NCI-H2029 (cell line): ENCODE measurements at places on chromosomes 16 and 17.

- DNase-seq: no peak
Observed at GRCh38 chr17:38870259-38871165, 654 bp downstream of the LASP1 start.

DNA sequence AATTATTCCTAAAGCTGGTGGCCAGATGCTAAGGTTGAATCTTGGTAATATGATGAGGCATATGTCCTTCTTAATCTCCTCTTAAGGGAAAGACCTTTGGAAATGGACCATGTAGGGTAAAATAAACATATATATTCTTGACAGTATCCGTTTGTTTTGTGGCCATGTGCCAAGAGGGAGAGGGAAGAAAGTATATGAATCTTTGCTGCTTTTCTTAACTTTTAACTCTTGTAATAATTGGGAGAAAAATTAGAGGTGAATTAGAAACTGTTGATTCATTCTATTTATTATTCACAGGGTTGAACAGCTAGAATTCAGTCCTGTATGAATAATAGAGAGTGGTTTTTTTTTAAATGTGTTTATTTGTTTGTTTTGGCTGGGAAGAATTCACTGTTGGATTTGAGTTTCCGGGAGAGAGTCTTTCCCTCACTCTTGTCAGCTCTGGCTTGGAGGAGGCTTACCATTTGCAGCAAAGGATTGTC is 31.6 kb downstream of the AATF start:
- peak; percentile 29 for DNase-seq

DNA sequence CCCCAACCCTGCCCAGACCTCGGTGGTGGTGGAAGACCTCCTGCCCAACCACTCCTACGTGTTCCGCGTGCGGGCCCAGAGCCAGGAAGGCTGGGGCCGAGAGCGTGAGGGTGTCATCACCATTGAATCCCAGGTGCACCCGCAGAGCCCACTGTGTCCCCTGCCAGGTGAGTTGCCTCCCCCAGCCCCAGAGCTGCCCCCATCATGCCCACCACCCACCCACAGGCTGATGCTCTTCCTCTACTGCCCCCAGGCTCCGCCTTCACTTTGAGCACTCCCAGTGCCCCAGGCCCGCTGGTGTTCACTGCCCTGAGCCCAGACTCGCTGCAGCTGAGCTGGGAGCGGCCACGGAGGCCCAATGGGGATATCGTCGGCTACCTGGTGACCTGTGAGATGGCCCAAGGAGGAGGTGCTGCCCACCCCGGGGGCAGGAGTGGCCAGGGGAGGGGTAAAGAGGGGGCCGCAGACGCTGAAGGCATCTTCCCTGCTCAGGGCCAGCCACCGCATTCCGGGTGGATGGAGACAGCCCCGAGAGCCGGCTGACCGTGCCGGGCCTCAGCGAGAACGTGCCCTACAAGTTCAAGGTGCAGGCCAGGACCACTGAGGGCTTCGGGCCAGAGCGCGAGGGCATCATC is 8.4 kb downstream of the GALK1 start:
- no peak for DNase-seq

- DNase-seq: no peak
Observed at GRCh38 chr17:3805581-3805980, 4.6 kb upstream of the ITGAE start.

DNA sequence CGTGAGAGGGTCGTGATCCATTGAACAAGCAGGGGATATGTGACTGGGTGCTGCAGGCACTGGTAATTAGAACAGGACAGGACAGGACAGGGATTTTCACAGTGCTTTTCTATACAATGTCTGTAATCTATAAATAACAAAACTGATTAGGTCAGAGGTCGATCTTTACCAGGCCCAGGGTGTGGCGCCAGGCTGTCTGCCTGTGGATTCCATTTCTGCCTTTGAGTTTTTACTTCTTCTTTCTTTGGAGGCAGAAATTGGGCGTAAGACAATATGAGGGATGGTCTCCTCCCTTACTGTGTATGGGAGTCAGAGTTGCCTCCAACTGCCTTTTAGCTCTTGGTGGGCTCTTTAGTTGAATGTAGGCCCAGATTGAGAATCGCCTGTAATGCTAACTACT is 1.5 kb upstream of the ZNF764 start:
- DNase-seq: no peak

GRCh38 chr17:46964315-46965265 is 14.5 kb downstream of the RPRML start:
- DNase-seq: no peak

DNA sequence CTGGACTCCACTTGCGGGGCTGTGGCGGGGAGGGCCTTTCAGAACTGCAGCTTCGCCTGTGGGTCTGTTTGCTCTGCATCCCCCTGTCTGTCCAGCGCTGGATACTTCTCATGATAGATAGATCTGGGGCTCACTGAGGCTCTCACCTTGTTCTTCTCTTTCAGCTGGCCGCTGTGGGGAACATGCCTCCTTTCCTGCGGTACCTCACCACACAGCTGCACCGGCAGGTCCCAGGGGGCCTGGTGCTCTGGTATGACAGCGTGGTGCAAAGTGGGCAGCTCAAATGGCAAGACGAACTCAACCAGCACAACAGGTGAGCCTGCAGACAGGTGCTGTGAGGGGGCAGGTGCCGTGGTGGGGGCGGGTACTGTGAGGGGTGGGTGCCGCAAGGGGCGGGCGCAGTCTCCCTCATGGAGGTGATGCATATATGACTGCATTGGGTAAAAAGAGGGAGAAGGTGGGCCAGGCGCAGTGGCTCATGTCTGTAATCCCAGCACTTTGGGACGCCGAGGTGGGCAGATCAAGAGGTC is 6.2 kb downstream of the ENGASE start:
- DNase-seq: no peak

GRCh38 chr17:60863892-60864707 is 186.4 kb downstream of the BCAS3 start:
- no peak for DNase-seq

DNA sequence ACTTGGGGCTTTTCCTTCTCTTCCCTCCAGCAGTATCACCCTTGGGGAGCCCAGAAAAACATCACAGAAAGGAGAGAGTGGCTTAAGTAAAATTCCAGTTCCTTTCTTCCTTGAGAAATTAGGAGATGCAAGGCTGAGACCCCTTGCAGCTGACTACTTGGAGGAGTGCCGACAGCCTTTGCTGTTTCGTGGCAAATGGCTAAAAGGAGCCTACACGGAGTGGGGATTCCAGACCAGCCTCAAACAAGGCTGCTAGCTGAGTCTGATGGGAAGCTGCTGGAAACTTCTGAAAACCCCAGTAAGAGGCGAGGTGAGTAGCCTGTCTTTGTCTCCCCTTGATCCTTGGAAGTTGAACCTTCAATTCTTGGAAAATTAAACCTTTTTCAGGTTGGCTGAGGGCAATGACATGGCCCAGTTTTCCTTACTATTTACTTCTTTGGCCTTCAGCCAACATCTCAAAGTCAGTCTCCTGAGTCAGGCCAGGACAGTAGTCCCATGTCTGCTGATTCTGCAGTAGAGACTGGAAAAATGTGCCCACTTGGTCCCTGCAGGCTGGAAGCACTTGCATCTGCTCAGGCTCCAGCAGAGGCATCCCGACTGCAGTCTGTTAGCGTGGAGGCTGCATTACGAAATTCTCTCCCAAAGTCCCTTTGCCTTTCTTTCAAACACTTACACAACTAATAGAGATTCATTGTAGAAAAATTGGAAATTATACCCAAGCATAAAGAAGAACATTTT is 23.4 kb downstream of the SMIM36 start:
- no peak for DNase-seq

DNA sequence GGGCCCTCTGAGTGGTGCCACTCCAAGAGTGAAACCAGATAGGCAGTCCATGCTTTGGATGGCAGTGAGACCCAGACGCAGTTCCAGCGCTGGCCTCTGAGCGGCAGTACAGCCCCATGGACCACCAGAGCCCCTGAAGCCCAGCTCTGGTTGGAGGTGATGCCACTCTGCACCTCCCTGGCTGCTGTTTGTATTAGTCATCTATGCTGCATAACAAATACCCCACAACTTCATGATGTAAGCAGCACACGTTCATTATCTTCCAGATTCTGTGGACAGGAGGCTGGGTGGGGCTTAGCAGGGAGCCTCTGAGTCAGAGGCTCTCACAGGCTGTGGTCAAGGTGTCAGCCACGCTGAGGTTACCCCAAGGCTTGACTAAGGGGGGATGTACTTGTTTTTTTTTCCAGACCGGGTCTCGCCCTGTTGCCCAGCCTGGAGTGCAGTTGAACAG is 5.1 kb upstream of the NME4 start:
- peak; percentile 62 for DNase-seq

GRCh38 chr17:76499267-76499667 is 2.0 kb downstream of the RHBDF2 start:
- no peak for DNase-seq

DNA sequence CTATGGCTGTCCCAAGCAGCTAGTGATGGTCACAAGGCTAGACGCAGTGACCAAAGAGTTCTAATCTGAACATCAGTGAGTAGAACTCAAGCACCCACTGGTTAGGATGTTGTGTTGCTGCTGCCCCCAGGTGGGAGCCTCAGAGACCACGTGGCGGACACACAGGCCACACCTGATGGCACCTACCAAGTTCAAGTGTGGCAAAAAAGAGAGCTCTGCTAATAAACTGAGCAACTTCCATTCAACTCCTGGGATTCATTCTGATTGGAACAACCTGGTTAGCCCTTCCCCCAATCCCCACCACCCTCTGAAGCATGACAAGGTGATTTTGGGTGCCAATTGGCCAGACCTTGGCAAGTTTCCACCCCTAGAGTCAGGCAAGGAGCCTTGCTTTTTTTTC is 3.5 kb upstream of the LCMT1 start:
- no peak for DNase-seq

DNA sequence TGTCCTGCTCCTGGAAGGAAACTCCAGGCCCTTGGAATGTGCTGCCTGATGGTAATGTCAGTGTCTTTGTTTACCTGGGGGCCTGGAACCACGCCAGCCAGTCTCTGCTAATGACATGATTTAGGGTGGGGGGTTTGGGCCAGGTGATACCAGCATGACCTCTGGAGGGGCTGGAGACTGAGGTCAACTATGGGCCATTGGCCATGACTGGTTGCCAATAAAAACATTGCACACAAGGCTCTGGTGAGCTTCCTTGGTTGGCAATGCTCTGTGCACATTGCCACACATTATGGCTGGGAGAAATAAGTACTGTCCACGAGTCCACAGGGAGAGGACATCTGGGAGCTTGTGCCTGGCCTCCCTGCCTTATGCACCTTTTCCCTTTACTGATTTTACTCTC is 52.5 kb downstream of the LITAF start:
- DNase-seq: no peak

- DNase-seq: peak; percentile 60
Observed at GRCh38 chr16:14529010-14529669, 100.9 kb downstream of the PARN start.

DNA sequence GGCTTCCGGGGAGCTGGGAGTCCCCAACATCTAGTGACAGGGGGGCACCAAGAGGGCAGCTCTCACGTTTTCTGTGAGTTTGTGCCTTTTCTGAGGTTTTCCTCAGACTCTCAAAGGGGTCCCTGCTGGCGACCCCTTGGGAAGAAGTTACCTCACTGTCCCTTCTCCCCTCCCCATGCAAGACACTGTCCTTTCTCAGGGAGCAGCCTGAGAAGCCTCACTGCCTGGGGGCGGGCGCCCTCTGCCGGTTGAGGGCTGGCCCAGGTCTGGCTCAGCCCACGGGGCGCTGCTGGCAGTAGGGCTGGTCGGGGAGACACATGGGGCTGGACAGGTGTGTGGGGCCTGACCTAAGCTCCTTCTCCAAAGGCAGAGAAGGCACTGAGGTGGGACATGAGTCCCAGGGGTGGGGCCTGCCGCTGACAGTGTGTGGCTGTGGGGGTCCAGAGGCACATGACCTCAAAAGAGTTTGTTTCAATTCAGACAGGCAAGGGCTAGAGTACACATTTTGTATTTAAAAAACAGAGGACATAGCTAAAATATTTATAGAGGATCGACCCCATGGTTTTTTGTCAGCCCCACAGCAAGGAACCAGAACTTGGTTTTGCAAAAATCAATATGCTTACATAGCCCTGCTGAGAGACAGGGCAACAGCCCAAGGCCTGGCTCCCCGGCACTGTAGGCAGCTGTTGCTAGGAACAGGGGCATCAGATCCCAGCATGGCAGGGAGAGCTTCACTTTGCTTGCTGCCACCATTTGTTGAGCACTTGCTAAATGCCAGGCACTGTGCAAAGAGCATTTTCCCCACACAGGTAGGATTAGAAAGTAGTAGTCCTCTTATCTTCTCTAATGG is 18.5 kb upstream of the ALDH3A1 start:
- peak; percentile 13 for DNase-seq

DNA sequence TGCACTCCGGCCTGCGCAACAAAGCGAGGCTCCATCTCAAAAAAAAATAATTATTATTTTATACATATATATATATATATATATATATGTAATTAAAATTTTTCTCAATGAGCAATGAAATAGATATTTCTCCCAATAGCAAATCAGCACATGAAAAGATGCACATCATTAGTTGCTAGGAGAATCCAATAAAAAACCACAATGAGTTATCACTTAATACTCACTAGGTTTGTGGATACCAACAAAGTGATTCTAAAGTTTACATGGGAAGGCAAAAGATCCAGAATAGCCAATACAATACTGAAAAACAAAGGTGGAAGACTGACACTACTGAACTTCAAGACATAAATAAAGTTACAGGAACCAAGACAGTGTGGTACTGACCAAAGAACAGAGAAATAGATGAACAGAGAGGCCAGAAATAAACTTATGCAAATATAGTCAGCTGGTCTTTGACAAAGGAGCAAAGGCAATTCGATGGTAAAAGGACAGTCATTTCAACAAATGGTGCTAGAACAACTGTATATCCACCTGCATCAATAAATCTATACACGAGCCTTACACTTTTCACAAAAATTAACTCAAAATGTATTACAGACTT is 13.6 kb downstream of the SMG6 start:
- no peak for DNase-seq

DNA sequence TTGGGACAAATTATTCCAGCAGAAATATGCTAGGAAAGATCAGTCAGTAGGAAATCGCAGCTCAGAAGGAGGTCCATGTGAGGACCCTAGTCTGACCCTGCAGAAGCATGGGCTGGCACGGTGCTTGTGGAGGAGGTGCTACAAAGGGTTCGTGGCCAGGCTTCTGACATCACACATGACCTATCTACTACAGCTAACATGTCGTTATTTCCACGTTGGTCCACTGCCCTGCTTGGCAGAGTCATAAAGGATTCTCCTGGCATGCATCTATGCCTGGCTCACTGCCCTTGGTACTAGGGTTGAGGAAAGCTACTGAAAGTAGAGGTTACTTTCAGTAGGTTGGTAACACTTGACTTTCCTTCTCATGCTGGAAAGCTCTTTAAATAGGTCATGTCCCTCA is 118.1 kb upstream of the SHISA6 start:
- no peak for DNase-seq

DNA sequence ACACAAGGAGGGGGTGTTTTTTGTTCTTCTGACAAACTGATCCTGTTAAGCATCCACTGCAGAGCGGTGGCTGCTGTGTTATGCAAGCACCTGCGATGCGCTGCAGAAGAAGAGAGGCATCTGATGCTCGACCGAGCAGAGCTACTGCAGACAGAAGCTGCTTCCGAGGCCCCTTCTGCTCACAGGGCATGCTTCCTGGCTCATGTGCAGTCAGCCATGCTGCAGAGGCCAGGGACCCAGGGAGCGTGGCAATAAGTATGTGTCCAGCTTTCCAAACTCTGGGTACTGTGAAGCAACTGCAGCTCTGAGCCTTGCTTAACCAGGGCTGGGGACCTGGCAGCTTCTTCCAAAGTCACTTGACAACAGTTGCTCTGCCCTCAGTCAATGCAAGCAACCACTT is 448.6 kb upstream of the RBFOX1 start:
- DNase-seq: no peak

GRCh38 chr16:85583491-85584181 is 29.5 kb upstream of the GSE1 start:
- no peak for DNase-seq

GRCh38 chr16:11159282-11159681 is 96.7 kb downstream of the SOCS1 start:
- no peak for DNase-seq

GRCh38 chr16:4936991-4937781 is at the start of gene PPL:
Gene PPL, minus strand, starts transcription at chr16:4937148. Its CDS starts 103 bp downstream, at chr16:4937045.
- peak; percentile 60 for DNase-seq
